PC-3 (cell line): ENCODE measurements at places on chromosomes 3 and 15.

DNA sequence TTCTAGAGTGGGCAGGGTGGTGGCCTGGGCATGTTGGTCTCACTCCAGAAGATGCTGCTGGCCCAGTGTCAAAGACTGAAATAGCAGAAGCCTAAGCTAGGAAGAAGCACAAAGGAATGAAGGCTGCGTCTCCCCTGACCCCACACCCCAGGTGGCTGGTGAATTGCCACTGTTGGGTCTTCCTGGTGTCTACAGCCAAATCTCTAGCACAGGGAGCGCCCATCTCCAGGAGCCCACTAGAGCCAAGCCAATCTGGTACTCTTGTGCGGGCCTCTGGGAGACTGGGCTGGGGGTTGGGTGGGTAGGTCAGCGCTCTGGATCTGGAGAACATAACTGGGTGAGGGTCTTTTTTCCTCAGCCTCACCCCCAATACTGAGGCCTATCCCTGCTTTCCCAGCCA lies 894 bp downstream of the TUSC2 start:
- DNase-seq: no peak

DNA sequence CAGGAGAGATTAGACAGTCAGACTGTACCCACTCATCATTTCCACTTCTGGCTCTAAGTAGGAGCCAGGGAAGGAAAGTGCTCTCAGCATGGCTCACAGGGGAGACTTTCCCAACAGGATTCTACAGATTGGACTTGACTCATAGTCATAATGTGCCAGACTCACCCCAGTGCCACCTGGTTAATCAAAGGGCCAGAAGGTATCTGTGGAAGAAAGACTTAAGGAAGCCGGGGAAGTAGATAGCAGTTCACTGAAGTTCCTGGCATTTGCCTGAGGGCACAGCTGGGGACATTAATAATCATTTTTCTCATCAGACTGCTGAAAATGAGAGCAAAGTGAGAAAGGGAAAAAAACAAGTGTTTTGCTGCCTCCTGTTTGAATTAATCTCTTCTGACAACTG lies 717.5 kb downstream of the TUSC7 start:
- DNase-seq: no peak

DNA sequence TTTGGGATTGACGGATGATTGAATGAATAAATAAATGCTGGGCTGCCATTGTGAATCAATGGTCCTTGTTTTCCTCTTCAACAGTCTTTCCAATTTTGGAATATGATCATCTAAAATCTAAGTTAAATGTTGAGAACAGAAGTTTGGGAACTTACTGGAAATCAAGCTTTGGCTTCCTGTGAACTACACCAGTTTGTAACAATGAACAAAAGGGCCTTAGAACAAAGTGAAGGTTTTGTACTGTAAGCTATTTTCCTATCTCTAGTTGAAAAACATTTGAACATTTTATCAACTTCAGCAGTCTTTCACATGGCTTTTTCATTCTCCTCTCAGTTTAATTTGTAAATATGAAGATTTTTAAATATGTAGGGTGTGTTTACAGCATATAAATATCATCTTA lies 66.3 kb downstream of the RUBCN start:
- DNase-seq: no peak

- DNase-seq: no peak
These were observed 6.7 kb downstream of the IDH2 start for GRCh38 chr15:90095521-90095959.

DNA sequence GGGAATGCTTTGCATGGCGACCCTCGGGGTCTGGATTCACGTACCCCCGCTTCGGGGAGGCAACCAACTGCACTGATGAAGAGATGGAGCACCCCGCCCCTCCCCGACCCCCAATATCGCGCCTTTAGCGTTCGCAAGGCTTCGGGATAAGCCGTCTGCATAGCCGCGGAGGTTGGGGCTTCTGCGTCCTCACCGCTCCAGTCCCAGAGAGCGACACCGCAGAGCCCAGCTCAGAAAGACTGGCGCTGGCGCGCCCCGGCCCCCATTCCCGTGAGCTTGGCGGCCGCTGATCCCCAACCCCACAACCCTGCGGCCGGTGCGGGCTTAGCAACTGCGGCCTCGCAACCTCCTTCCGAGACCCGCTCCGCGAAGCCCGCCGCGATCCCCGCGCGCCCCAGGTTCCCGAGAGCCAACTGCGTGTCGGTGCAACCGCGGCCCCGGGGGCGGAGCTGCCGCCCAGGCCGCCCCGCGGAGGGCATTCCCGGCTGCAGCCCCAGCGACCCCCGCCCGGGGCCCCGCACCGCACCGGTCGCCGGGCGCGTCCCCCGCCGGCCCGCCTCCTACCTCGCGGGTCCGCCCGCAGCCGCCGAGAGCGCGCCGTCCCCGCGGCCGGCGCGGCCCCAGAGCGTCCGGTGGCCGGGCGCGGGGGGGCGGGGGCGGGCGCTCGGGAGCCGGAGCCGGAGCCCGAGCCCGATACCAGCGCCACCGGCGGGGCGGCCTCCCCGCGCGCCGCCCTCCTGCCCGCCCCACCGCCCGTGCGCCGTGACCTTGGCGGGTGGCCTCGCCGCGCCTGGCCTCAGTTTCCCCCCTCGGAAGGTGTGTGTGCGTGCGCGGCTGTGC lies 79.5 kb downstream of the IQSEC1 start:
- DNase-seq: peak; percentile 30

GRCh38 chr3:197428117-197428801 lies 127.5 kb downstream of the BDH1 start:
- peak; percentile 57 for DNase-seq

DNA sequence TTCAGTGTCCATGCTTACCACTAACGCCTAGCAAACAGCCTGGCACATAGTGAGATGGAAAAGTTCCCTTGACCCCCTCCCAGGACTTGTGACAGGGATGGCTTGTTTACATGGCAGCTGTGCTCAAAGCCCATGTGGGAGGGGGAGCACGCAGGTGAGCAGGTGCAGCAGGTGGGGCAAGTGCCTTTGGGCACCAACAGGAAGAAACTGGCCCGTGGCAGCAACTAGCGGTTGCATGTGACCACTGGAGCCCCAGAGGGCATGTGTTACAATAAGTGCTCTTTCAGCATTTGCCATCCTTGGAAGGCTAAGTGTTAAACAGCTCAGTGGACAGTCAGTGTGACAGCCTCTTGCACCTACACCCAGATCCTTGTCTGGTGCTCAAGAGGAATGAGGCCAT lies 734.6 kb downstream of the TUSC7 start:
- no peak for DNase-seq

DNA sequence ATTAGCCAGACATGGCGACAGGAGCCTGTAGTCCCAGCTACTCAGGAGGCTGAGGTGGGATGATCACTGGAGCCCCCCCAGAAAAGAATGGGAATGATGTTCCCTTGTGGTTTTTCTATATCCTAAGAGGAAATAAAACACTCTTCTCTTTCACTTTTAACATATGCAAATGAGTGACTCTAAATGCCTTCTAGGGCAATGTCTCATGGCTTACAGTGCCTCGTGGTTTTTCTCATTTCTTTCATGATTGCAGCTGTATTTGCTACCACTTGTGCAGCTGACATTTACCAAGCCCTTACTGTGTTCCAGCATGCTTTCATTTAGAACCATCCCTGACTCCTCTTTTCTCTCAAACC lies 26.4 kb downstream of the STOML1 start:
- peak; percentile 49 for DNase-seq

DNA sequence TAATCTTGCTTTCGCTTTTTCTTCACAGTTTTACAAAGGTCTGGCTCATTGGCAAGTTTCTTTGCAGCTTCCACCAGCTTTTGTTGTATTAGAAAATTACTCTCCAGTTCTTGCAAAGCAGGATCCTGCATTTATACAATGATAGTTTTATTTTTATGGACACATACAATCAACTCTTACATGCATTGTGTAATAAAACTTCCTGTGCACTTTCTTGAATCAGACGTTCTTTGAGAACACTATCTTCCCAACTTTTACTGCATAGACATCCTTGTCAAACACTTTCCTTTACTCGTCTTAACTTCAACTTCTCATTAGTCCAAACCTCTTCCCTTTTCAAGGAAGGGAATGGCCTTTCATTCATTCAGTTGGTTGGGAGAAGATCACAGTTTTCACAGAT lies 71.4 kb upstream of the LMOD3 start:
- no peak for DNase-seq

- DNase-seq: no peak
These were observed 556.7 kb downstream of the FGF12 start for GRCh38 chr3:192170659-192171058.

- DNase-seq: no peak
These were observed 6.6 kb downstream of the MAP2K5 start for GRCh38 chr15:67548862-67549651.

- DNase-seq: no peak
These were observed 114.4 kb downstream of the RYR3 start for GRCh38 chr15:33425142-33425541.

- peak; percentile 17 for DNase-seq
These were observed 243.9 kb upstream of the UMPS start for GRCh38 chr3:124486324-124486723.

- no peak for DNase-seq
These were observed 19.6 kb downstream of the HEMK1 start for GRCh38 chr3:50588759-50589433.

DNA sequence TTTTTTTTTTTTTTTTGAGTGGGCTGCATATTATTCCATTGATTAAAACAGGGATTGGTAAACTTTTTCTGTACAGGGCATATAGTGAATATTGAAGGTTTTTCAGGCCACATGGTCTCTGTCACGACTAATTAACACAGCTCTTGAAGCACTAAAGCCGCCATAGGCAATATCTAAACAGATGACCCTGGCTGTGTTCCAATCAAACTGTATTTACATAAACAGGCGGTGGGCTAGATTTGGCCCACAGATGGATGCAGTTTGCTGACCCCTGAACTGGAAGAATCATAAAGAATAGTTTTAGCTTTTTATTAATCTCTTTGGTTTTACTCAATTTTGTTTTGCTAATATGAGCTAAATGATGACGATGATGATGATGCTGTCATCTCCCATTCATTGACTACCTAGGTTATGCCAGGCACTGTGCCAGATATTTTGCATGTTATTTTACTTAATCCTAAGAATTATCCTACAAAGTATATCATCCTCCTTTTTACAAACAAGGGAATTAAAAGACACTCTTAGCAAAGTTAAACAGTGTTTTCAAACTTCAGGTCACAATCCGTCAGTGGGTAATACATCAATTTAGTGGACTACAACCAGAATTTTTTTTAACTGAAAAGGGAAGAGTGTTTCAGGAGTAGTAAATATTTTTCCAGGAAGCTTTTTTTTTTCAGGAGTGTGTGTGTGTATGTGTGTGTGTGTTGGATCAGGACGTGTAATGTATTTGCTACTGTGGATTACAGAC lies 54.3 kb downstream of the LMCD1 start:
- no peak for DNase-seq

DNA sequence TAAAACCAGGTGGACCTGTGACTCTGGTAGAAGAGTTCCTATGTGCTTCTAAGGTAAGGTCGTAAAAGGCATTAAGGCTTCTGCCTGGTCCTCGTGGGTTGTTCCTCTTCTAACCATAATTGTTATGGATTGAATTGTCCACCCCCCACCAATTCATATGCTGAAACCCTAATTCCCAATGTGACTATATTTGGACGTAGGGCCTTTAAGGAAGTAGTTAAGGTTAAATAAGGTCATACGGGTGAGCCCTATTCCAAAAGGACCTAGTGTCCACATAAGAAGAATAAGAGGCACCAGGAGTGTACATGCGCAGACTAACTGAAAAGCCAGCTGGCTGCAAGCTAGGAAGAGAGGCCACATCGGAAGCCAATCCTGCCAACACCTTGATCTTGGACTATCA lies 1.9 kb downstream of the ADPGK start:
- DNase-seq: no peak

- no peak for DNase-seq
These were observed 128.6 kb downstream of the MYLK start for GRCh38 chr3:123755501-123755900.

GRCh38 chr15:55992769-55993110 lies 672 bp downstream of the NEDD4 start:
- DNase-seq: no peak

DNA sequence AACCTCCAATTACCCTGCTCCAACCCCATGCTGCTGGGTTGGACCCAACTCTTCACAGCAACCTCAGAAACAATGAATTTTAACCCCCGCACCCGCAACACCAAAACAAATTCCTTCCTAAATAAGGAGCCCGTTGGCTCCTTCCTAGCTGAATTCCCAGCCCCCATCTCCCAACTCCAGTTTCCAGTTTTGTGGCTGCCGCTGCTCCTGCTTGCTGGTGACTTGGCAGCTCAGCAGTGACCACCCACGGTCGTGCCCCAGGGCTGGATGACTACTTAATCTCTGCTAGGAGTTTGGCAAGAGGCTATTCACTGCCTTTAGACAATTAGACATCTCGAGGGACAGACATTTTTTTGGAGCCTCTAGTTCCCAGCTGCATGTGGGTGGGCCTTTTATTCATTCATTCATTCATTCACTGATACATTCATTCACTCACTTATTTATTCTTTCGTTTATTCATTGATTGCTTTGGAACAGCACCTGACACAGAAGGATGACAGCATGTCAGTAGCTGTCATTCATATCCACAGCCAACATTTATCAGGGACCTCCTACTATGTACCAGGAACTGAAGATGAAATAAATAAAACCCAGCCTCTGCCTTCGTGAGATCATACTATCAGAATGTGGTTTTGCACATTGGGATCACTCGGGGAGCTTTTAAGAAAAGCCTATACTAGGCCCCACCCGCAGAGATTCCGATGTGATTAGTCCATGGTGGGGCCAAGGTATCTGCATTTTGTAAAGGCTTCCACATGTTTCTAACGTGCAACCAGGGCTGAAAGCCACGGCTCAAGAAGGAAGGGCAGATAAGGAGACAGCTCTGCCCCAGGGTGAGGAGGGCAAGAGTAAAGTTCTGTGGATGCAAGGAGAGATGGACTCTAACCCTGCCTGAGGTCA lies 256.5 kb downstream of the SHQ1 start:
- peak; percentile 88 for DNase-seq

GRCh38 chr3:53626876-53627275 lies 132.5 kb downstream of the CACNA1D start:
- DNase-seq: no peak

DNA sequence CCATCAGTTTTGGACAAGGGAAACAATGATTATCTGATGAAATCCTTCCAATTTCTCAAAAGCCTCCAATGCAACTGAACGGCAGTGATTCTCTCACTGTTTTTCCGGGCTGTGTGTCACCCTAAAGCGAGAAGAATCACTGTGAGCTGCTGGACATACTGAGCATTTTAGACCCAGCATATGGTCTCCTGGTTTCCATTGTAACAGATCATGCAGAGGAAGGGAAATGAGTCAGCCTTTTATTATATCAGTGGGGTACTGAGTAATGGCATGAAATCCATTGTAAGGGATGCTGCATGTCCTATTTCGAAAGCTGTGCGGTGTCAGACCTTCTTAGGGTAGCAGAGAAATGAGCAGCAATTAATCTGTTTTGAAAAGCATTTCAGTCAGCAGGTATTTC lies 287.1 kb downstream of the IL5RA start:
- peak; percentile 2 for DNase-seq
